ENCODE measurements at places on chromosomes 7 and 10.

DNA sequence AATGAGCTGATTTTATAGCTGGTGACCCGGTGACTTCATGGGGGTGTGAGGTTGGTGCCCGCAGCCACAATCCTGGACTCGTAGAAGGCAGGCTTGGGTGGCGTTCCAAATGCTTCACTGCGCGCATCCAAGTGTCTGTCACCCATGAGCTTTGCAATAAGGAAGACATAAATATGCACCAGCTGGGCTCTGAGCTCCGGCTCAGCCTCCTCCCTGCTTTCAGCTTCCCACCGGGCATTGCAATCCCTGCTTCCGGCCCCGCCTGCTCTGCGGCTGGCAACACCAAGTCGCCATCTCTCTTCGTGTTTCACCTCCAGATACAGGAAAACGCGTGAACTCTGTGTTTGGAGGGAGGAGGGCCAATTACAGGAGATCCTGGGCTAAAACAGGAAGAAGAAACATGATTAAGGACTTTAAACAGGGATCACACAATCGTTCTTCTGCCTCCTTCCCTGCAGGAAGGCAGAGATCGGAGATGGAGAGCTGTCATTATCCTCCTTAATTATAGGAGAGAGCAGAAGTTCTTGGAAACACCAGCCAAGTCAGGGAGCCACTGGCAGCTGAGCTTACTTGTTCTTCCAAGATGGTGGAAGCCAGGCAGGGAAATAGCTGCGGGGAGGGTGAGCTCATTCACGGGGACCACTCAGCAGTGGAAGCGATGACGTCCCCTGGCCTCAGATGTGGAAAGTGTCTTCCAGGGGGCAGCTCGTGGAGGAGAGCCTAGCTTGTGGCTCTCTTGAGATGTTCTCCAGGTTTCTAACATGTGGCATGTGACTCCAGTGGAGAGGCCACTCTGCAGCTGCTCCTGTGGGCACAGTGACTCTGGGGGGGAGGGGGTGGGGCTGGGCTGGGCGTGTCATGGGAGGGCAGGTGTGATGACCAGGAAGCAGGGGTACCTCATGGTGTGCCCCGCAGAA lies 134.9 kb downstream of the CAMK1D start:
- DNase-seq = no peak

GRCh38 chr10:25933653-25934608 lies at the start of gene MYO3A:
TSS of gene MYO3A (plus strand) at chr10:25934229. CDS start at chr10:25952111, 17,882 bp downstream.
- DNase-seq = peak; percentile 50

- no peak for DNase-seq
These were observed 143.3 kb upstream of the KAT6B start for GRCh38 chr10:74683067-74683466.

- no peak for DNase-seq
These were observed 78.5 kb downstream of the OAT start for GRCh38 chr10:124340033-124340760.

- DNase-seq = peak; percentile 8
These were observed 85.3 kb upstream of the RET start for GRCh38 chr10:42991442-42992098.

DNA sequence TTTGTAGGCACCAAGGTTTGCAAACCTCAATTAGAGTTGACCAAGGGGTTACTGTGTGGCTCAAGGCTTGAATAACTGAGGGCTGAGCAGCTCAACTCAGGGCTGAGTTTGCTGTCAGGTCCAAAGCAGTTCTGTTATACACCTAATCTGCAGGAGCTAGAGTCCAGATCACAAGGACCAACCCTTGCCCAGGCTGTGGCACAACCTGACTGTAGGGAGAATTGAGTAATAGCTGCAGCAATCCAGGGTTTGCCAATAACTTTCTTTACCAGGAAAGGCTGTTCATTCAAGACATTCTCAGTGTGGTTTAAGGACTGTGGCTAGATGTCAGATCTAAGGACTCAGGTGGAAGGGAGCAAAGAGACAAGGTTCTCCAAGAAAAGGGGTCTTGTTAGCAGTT lies 115.6 kb upstream of the IMMP2L start:
- no peak for DNase-seq

DNA sequence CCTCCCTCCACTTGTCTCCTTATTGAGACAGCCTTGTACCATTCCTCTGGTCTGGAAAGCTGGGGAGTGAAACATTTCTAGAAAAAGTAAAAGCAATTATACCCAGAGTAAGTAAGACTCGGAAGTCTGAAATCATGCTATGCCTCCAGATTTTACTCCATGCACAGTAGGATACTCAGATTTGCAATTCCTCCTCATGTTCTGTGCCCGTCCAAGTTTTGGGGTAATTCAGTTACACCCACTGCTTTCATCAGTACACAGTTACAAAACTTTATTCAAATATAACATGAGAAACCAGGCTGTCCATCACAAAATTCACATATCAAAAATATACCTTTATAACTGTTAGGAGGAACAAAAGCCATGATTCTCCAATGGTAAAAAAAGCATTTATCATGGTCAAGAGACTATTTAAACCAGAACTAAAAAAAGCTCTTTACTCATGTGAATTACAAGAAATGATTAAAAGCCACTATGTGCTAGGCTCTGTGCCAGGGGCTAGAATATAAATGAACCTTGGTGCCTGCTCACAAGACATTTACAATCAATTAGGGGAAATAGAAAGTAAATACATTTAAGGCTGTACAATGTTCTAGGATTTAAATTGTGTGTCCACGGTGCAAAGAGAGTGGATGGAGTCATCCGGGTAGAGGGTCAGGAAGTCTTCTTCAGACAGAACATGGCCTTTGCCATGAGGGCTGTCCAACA lies 320.2 kb downstream of the ELMO1 start:
- DNase-seq = no peak

- DNase-seq = no peak
These were observed 1003.9 kb downstream of the SORCS3 start for GRCh38 chr10:105644978-105645377.

DNA sequence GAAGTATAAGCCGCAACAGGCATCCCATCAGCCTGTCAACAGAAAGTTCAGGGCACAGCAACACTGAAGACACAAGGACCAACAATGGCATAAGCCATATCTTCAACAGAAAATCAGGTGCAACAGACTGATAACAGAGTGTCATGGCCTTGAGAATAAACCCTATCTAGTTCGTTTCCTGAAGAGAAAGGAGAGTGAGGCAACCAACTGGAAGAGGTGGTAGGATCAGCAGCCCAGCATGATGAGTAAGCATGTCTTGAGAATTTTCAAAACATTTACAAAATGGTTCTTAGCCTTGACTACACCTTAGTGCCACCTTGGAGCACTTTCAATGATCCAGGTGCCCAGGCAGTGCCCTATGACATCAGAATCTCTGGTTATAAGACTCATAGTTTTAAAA lies 290.2 kb upstream of the SEMA3C start:
- no peak for DNase-seq

DNA sequence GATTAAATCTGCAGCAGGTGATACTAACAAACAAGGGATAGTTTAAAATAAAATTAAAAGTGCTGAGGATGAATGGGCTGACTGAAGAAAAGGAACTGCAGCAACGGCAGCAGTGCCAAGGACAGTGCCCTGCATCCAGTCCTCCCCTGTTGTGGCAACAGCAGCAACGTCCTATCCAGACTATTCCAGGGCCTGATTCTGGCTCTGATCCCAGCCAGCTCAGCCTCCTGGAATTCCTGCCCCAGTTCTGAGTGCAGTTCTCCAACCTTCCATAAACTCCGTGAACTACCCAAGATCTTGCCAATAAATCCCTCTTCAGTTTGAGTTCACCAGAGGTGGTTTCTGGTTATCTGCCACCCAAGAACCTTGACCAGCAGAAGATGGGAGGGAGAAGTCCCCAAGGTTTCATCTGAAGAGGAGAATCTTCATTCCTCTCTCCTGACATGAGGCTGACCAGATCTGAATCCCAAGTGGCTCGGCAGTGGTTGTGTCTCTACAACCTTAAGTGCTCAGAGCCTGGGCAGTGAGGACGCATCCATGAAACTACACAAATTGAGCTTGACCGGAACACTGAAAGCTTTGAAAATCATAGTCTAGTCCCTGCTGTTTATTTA lies 115.8 kb downstream of the SORBS1 start:
- DNase-seq = no peak

GRCh38 chr10:51960494-51960895 lies 261.1 kb upstream of the CSTF2T start:
- no peak for DNase-seq

DNA sequence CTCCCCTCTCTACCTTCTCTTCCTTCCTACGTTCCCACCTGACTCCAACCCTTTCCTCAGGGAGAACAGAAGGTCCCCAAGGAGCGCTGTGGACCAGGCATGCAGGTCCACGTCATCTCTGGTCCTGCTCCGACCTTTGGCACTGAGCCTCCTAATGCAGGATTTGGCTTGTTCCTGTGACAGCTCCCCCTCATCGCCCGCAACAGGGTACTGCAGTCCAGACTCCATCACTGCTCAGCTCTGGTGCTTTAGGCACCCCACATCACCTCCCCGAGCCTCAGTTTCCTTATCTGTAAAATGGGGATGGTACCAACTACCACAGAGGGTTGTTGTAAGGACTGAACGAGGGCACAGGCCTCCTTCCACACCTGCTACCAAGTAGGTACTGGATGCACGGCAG lies 54.6 kb downstream of the FHIP2A start:
- no peak for DNase-seq

DNA sequence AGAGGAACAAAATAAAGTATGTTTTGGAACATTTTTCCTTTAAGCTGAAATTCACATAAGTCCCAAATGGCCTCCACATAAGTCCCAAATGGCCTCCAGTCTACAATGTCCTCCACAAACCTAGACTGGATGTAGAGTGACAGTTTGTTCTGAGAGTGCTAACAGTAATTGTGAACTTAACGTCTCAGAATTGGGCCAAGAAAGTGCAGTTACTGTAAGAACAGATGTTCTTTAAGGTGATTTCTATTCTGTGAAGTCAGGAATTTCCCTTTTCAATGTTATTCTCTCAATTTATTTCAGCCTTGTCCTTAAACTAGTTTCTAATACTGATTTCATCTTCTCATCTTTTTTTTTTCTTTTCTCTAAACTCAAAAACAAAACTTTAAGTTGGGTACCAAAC lies 188.7 kb upstream of the SEMA3E start:
- DNase-seq = no peak

GRCh38 chr10:21920633-21921032 lies 82.9 kb downstream of the DNAJC1 start:
- DNase-seq = no peak

- DNase-seq = no peak
These were observed 167.9 kb downstream of the CUX1 start for GRCh38 chr7:101985057-101985902.

DNA sequence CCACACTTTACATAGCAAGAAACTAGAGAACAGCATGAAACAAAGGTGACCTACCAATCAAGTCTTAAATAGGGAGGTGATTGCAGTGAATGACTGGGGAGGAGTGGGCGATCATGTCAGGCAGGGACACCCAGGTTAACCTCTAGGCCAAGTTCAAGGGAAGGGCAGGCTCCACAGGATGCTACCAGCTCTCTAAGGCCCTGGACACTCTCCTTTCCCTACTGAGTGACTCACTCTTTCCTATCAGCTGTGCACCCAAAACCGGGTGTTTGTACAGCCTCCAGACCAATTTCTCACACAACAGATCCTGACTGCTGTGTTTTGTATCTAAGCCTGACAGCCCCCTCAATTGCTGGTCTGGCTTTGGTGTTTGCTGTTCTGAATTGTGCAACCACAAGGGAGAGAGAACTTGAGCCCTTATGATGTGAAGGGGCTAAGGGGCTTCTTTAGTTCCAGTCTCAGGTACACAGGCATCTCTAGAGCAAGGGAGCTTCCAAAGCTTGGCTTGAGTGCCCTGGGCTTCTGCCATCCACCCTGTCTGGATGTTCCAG lies 107.8 kb downstream of the TBXAS1 start:
- no peak for DNase-seq

- DNase-seq = no peak
These were observed 1018.0 kb upstream of the CELF2 start for GRCh38 chr10:9999627-10000026.

DNA sequence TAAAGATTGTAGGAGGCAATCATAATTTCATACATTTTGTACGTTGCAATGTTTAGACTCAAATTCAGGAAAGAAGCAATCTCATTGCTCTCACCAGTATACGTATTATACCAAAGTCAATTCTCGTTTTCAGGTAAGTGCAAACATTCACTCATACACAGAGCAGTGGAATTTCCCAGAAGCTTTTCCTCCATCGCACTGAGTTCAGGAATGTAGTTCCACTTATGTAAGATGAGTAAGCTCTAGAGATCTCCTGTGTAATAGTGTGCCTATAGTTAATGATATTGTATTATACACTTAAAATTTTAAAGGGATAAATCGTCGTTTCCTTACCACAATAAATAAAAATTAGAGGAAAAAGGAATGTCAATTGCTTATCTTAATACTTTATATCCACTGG lies 470.8 kb upstream of the KCND2 start:
- no peak for DNase-seq

DNA sequence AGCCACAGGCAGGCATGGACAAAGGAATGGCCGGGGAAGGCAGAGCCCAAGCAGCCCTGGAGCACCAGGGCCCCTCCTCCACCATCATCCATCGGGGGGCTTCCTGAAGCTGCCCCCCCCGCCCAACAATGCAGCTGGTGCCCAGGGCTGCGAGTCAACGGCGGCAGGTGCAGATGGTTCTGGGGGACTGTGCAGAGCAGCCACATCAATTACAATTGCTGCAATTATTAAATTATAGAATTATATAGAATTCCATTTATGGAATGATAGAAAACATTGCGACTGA lies 28.3 kb downstream of the EBF3 start:
- DNase-seq = no peak

DNA sequence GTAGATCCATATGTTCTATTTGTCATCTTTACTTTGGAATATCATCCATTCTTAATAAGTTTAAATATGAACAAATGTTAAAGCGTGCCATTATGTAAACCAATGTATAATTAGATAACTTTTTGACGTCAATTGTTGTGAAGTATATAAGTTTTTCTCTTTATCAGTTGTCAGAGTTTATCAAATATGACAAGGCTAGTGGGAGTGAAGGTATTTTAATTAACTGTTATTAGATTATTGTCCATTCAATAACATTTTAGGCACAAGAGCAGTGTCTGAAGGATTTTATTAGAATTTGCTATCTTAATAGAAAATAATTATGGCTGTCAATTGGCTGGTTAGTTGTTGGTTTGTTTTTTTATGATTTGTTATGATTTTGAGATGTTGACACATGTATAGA lies 280.6 kb downstream of the CDK14 start:
- DNase-seq = no peak

DNA sequence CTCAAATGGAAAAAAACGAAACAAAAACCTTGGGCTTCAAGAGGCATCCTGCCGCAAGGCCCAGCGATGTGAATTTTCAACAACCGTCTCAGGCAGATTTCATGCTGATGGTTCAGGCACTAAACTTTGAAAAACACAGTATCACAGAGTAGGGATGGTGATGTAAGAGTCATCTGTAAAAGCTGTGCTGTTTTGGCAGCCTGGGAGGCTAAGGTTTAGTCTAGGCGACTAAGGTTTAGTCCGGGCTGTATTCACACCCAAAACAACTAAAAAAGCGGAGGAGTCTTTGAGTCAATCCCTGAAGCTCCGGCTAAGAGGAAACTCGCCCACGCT lies 420 bp upstream of the MINPP1 start:
- no peak for DNase-seq

GRCh38 chr10:79285315-79286197 lies 61.7 kb upstream of the PPIF start:
- DNase-seq = no peak

- DNase-seq = no peak
These were observed 30.4 kb downstream of the VWC2 start for GRCh38 chr7:49803812-49804211.

GRCh38 chr7:99731638-99732374 lies 3.2 kb downstream of the CYP3A7 start:
- no peak for DNase-seq

Measured in progenitor cell of endocrine pancreas (in vitro differentiated cells).